ENCODE measurements at places on chromosomes 1 and 21.

DNA sequence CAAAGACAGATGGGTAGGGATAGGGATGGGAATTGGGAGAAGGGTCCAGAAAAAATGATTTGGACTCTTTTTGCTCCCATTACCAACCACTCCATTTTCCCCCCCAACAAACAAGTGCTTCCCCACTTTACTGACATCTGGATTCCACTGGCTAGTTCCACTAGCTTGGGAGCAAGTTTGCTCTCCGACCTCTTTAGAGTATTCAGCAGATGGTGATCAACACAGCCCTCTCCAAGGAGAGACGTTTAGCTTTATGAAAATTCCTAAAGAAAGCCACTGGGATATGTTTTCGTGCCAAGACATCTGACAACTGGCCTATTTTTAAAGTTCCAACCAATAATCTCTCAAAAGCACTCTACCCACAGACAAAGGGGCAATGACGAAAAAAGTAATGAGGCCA, 50.3 kb downstream of the ITPKB start:
- DNase-seq = no peak

- no peak for DNase-seq
These were observed 298.2 kb upstream of the ESRRG start for GRCh38 chr1:217021400-217021799.

DNA sequence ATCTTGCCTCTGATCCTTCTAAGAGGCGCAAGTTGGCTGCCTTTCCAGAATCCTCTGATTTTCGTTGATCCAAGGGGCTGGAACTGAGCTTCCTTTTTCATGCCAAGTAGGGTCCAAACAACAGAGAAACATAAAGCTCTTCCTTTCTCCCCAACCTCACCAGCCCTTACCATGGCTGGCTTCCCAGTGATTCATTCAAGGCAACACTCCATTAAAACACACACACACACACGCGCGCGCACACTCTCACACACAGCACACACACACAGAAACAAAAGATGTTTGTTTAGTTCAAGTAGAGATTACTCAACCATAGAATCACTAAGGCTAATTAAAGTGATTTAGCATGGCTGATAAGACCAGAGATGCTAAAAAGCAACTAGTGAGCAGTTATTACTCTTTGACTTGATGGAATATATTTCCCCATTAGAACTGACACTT, 13.0 kb upstream of the GUCA2A start:
- peak; percentile 57 for DNase-seq

- DNase-seq = no peak
These were observed 696.0 kb upstream of the CHRM3 start for GRCh38 chr1:238690415-238690814.

GRCh38 chr1:155322571-155322952, 1.9 kb downstream of the RUSC1 start:
- DNase-seq = peak; percentile 44

DNA sequence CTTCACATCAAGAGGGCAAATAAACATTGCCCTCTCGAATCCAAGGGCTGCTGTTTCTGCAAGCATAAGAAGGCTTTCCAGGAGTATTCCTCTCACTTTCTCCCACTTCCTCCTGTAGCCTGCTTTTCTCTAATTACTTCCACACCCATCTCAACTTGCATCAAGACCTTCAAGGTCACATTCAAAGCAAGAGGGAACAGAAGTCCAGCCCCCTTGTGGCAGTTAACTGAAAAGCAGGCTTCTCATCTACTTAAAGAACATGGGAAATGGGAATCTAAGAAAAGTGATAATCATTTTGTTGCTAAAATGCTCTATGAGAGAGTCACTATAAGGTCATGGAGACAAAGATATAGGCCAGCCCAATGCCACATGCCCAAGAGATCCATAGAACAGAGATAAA, 874.4 kb downstream of the KCNT2 start:
- no peak for DNase-seq

GRCh38 chr21:41678924-41679318, 87.9 kb downstream of the RIPK4 start:
- DNase-seq = peak; percentile 92

GRCh38 chr21:42248783-42249597, 30.1 kb downstream of the ABCG1 start:
- DNase-seq = no peak

DNA sequence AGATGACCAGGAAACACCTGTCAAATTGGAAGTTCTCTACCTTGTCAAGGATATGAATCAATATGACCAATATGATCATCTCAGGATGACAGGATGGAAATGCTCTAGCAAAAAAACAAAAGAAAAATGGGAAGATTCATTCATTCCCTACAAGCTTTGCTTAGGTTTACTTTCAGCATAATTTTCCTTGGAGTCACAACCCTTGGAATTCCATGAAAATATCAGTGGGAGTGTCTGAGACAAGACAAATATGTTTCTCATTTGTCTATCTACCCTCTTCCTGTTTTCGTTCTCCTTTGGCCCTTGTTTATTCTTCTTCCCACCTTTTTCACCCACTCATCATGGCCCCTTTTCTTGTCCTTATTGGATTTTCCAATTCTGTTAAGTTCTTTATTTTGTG, 50.6 kb downstream of the COLGALT2 start:
- DNase-seq = no peak

- DNase-seq = no peak
These were observed 24.8 kb downstream of the CCSAP start for GRCh38 chr1:229318056-229318455.

DNA sequence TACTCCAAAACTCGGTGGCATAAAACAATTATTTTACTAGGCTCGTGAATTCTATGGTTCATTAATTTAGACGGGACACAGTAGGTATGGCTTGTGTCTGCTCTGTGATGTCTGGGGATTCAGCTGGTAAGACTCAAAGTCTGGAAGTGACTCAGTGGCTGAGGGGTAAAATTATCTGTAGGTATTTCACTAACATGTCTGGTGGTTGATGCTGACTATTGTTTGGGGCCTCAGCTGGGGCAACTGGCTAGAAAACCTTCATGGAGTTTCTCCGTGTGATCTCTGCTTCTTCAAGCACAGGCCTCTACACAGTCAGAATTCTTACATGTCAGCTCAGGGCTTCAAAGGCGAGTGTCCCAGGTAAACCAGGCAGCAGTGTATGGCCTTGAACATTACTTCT, 41.2 kb upstream of the KLF17 start:
- DNase-seq = no peak

- no peak for DNase-seq
These were observed 1021.6 kb downstream of the NCAM2 start for GRCh38 chr21:22019766-22020165.

DNA sequence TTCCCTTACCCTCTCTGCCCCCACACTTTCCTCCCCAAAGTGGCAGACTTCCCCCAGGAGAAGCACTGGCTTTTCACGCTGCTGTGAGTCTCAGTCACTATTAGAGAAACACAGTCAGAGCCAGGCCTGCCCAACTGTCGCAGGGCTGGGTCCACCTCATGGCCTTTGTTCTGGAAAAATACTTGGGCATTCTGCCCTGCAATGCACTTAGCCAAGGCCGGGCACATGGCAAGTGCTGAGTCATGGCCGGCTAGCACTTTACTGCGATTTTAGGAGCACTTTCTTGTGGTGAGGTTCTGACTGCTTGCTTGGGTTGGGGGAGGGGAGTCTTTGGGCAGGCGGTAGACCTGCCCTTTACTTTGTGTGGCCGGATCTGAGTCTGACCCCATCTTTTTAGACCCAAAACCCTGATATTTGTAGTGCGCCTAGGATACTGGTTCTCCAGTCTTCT, 7.7 kb downstream of the EPHX1 start:
- no peak for DNase-seq

DNA sequence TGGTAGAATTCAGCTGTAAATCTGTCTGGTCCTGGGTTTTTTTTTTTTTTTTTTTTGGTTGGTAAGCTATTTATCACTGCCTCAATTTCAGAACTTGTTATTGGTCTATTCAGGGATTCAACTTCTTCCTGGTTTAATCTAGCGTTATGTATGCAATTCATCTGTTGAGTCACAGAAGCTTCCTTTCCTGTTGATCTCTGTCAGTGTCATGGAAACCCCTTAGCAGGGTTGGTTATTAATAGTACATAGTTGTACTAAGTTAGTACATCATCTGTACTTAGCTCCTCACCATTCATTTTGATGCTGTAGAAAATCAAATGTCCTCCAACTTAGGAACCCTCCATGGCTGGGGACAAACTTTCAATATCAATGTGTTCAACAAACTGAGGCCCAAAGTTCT, 51.0 kb upstream of the BARHL2 start:
- DNase-seq = no peak

GRCh38 chr1:27545271-27545670, 55.3 kb upstream of the WASF2 start:
- no peak for DNase-seq

DNA sequence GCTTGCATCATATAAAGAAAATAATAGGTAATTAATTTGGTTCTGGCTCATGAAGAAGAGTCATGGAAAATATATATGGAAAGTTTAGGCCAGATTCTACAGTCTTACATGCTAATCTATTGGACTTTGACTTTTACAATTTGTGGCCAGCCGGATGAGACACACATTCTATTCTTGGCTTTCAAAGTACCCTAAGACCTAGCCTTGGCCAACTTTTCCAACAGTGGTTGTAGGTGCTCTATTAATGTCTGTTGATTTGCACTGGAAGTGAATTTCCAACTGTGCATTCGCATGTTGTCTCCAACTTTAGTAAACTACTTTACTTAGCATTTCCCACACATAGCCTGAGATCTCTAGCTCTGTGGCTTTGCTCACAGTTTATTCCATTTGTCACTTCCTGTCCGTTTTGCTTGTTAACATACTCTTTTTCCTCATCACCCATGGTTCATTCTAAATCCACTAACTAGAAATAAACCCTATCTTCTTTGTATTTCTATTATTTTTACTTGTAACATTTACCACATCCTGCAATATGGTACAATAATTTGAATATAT, 644.0 kb downstream of the PTPRC start:
- no peak for DNase-seq

- no peak for DNase-seq
These were observed 616.8 kb downstream of the LTN1 start for GRCh38 chr21:28375708-28376385.

DNA sequence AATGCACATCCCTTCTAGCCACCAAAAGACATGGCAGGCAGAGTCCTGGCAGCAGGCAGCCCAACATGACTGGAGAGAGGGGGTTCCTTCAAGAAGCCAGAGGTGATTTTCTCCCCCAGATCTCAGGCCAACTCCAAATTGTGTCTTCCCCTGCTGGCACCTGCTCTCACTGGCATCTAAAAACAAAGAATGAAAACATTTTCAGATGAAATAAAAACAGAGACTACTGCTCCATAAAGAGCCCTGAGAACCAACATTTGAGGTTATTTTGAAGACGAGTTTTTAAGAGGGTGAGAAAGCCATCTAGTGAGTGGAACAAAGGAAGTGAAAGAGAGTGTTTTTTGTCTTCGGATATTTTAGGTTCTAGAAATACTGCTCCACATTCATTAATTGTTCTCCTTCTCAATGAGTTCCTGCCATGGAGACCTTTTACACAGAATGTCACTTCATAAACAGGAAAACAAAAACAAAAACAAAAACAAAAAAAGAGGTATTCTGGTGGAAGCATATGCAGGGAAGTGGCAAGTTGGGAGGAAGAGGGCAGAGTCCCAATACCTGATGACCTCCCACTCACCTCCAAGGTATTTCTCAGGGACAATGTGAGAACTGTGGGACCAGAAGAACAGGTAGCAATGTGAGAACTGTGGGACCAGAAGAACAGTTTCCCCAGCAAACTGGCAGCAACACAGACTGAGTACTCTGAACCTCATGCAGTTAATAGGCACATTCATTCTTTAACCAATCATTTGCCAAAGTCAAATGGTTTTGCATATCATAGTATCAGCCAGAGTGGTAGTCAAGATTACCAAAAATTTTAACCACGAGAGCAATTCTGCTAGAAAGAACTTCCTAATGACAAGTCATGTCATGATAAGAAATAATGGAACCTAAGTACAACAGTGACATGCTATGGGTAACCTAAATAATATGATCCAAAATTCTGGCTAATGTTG, 50.0 kb downstream of the KIAA0319L start:
- no peak for DNase-seq

DNA sequence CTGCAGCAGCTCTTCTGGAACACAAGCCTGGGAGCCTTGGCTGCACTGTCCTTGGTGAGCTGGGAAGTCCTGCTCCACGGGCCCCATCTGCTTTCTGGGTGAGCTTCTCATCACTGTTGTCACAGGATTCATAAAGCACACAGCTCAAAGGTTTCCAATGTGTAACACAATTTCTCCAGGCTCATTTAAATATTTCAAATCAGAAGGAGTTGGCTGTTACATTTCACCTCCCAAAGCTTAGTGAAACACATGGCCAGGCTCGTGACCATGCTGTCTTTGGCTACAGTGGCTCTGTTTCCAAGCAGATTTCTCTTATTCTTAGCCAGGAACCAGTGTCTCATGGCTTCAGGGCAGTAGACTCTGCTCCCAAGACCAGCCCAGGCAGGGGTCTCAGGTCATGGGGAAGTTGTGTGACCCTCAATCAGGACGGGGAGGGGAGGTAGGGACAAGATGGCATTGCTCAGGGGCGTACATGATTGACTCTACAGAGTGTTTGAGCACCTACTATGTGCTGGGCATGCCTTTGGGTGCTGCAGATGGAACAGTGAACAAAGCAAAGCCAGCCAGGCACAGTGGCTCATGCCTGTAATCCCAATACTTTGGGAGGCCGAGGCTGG, 353.0 kb downstream of the NPHP4 start:
- DNase-seq = no peak

DNA sequence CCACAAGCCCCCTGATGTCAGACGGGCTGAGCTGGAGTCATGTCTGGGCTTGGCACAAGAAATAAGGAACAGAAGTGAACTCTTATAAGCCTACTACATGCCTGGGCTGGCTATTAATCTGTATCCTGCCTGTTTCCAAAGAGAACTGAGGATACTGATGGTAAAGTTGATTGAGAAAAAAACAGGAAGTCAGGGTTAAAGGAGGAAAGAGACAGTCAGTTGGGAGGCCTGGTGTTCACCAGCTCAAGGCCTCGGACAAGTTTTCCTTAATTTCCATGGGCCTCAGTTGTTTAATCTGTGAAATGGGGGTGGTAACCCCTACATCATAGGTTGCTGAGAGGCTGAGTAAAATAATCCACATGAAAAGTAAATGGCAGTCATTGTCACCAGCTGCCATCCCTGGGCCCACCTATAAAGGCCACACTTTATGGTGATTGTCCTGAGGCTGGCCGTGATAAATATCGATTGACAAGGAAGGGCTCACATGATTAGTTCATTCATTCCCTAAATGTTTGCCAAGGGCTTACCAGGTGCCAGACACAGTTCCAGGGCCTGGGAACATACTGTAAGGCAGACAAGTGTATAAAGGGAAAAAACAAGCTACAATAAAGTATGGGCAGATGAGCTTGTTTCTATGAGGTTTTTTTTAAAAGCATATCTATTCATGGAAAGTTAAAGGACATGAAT, 2.8 kb downstream of the ALDH4A1 start:
- DNase-seq = no peak
